Stimulated activated CD8-positive, alpha-beta memory T cell treated with anti-CD3 and anti-CD28 coated beads, Interleukin-4, amount 100 ng/mL, for 24 hours (primary cell): ENCODE measurements at places on chromosomes 11 and 22.
A peak's percentile ranks its signal among the peaks of the same experiment; 100 is the strongest.

DNA sequence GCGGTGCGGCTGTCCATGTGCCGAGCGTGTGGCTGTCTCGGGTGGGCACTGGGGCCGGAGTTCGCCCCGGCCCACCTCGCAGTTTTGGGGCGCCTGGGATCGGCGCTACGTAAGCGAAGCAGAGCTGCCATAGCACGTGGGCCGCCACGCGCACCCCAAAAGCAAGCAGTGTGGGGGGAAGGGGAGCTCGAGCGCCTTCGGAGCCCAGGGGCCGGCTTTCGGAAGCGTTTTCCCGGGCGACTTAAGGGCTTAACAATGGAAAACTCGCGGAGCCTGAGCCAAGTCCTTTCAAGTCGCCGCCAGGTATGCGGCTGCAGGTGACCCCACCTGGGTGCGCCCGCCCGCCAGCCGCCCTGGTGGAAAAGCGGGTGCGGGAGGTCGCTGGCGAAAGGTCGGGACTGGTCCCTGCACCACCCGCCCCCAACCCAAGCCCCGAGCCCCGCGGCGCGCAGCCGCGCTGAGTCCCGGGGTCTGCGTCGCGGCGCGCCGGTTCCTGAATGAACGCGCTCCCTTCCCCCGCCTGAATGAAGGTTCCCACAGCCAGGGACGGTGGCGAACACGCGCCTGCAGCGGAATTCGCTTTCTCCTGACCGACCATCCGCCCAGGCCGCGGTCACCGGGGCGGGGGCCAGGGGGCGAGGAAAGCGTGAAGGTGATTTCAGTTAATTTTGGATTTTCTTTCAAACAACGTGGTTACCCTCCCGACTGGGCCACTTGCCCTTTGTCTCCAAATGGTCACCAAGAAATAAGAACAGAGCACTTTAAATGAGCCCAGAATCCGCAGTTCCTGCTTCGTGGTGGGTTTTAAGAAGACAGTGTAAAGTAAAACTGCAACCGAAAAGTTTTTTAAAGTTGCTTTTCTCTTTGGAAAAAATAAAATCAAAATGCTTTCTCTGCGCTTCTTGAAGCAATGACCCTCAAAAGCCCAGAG, 2.8 kb upstream of the CCND1 start:
- no peak for DNase-seq

- DNase-seq, result no peak
Observed at GRCh38 chr11:101466352-101466751, 117.5 kb downstream of the TRPC6 start.

DNA sequence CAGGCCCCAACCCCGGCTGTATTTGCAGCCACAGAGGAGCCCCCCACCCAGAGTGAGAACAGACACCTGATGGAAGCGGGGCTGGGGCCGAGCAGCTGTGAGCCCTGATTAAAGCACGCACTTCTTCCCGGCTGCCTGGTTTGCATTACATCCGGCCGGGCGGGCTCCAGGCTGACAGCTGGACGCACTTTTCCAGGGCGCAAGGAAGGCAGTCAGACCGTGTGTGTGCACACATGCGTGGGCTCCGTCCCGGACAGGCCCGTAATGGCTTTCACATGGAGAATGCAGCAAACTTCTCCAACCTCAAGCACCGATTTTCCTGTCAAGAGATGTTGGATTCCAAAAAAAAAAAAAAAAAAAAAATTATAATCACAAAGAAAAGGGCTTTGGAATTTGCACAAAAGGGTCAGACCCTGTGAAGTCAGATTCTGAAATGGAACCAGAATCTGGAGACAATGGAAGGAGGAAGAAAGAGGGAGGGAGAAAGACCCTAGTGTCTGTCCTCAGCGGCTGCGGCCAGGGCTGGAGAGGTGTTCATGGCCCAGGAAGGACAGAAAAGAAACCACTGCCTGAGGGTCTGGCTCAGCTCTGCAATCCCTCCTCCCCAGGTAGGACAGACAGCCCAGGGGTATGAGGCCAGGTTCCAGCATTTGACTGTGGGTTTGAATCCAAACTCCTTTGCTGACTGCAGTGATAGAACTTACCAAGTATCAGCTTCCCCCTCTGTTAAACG, 365.5 kb downstream of the MN1 start:
- DNase-seq, result no peak

DNA sequence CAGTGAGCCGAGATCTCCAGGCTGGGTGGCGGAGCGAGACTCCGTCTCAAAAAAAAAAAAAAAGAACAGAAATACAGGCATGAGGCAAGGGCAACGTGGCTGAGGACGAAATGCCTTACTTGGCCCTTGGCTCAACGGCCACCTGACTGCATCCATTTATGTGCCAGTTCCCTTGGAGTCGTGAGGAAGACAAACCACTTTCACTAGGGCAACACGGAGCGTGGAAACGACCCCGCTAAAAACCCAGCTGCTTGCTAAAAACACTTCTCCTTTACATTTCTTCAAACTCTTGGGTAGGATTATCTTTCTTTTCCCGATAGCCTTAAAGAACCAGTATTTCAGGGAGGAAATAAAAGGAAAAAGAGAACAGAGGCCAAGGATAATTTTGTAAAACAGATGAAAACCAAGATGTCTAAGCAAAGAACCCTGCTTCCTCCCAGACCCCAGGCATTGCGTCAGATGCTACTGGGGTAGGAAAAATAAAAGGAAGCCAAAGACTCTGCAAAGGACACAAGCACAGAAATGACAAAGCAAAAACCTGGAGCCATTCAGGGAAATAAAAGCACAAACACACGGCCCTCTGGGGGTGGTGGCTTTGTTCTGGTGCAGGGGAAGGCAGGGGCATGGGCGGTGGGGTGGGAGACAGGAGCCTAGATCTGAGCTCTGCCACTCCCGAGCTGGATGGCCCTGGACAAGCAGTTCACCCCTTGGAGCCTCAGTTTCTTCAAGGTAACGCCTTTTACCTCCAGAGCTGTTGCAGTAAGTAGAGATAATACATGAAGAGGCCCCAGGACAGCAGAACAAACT, 37.0 kb downstream of the PC start:
- DNase-seq, result no peak

GRCh38 chr22:27105142-27106025, 448.0 kb downstream of the MIAT start:
- DNase-seq, result no peak

GRCh38 chr11:118202599-118203422, 22.0 kb downstream of the JAML start:
- peak; percentile 45 for DNase-seq

DNA sequence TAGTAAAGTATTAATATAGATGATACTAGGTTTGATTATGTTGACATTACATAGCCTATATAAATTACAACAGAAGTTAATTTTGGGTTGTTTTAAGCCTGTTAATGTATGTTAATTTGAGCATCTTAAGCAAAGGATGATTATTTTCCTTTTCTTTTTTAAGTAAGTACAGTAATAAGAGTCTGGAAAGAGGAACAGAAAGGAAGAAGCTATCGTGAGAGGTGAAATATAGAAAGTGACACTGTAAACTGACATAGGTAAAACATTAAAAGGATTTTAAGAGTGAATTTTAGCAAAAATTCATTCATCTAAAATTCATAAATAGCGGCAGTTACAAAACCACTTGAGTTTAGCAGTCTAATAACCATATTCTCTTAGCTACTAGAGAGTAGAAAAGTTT, 45.5 kb downstream of the FAR1 start:
- DNase-seq, result no peak

DNA sequence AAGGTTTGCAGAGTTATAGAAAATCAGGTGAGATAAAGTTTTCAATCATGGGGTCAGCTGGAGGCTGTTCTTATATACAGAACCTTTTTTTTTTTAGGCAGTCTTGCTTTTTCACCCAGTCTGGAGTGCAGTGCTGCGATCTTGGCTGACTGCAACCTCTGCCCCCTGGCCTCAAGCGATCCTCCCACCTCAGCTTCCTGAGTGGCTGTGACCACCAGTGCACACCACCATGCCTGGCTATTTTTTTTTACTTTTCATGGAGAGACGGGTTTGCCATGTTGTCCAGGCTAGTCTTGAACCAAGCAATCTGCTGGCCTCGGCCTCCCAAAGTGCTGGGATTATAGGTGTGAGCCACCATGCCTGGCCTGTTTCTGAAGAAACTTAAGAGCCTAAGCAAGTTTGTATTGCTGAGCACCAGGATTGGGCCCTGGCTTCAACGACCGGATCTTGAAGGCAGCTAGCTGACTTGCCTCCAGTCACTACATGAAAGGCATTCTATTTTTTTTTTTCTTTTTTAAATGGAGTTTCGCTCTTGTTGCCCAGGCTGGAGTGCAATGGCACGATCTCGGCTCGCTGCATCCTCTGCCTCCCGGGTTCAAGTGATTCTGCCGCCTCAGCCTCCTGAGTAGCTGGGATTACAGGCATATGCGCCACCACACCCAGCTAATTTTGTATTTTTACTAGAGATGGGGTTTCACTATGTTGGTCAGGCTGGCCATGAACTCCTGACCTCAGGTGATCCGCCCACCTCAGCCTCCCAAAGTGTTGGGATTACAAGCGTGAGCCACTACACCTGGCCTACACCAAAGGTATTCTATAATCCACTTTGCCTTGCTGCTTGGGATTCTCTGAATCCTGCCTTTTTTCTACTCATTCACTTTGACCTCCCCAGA, 7.6 kb downstream of the XBP1 start:
- no peak for DNase-seq

DNA sequence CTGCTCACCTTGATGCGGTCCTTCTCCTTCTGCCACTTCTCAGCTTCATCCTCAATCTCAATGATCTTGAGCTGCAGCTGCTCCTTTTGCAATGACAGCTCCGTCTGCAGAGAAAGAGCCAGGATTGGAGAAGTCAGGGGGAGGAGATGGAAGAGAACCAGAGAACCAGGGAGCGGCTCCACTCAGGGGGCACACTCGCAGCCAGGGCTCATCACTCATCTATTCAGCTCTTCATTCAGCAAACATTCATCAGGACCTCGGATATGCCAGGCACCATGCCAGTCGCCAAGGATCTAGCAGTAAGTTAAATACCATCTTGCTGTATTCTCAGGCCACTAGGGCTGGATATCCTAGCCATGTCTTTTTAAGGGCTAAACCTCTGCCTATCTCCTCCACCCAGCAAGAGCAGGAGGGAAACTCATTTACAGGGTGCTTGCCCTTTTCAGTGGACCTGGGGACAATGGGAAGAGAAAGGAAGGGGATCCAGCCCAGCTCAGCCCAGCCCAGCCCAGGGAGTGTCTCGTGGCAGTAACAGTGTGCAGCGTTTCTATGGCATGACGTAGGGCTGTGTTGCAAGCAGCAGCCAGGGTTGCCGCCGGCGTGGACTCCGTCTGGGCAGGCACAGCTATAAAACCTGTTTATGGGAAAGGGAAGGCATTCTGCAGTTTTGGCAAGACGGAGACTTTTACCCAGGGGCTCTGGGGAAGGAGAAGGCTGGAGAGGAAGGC, 9.4 kb downstream of the TRIM29 start:
- no peak for DNase-seq

DNA sequence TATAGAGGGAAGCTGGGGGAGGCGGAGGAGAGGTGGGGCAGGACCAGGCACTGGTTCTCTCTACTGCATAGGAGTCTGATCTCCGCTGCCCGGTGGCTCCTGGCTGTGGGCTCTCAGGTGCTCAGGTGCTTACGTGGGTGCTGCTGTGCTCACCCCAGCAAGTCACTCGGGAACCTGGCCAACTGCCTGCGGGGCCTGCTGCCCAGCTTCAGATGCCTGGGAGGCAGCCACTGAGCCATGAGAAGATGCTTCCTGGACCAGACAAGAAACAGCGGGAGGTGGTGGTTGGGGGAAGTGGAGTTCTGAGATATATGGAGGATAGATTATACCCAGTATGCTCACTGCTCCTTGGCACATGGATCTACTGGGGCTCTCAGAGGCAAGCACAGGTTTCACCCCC, 1303.4 kb downstream of the TBC1D22A start:
- DNase-seq, result no peak

GRCh38 chr22:24601217-24602104, 1.5 kb upstream of the GGT1 start:
- no peak for DNase-seq

GRCh38 chr11:130631119-130631518, 182.7 kb downstream of the ADAMTS15 start:
- no peak for DNase-seq

GRCh38 chr22:19868773-19869471, 14.2 kb upstream of the GNB1L start:
- no peak for DNase-seq

DNA sequence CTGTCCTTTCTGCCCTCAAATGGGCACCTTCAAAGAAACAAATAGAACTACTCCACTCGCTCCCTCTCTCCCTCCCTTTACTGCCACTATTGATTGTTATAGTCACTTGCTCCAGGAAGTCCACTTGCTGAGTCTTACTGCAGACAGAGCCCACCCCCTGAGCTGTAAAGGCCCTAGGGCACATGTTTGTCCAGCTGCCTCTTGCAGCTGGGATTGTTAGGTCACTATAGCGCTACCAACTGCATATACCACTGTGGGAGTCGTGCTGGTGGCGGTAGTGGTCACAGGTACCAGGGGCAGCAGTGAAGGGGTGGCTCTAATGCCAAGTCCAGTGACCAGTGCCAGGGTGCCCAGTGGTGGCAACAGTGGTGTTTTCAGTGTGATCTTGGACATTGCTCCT, 4.4 kb upstream of the SREBF2 start:
- no peak for DNase-seq

- DNase-seq, result no peak
Observed at GRCh38 chr11:102196351-102196750, 86.1 kb downstream of the YAP1 start.

DNA sequence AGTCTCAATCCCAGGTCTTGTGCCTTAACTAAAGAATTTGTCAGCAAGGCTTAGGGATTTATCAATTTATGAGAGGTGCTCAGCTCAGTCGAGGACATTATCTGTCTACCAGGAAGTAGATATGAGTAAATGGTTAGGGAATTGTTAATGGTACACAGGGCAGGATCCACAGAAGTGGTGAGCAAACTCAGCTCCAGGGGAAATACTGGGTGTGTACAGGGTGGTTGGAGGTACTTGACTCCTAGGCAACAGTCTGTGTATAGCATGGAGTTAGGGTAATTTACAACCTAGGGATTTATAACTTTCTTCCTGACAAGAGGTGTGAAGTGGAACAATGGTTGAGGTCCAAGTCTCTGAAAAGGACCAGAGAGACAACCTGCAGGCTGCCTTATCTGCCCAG, 123.4 kb upstream of the OR9Q1 start:
- no peak for DNase-seq

DNA sequence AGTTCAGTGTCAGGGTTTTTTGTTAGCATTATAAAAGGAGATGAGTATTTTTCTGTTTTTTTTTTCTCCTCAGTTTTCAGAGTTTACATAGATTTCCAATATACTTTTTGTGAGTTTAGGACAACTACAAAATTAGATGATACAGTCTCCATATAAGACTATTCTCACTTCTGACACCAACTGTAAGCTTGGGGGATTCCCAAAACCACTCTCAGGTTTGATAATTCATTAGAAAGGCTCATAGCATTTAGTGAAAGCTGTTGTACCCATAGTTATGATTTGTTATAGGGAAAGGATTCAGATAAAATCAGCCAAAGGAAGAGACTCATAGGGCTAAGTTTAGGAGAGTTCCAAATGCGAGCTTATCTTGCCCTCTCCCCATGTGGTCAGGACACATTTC, 24.1 kb downstream of the CUL5 start:
- no peak for DNase-seq
